ENCODE measurements at places on chromosomes 13 and 19. TPM values are rescaled to one million over a fixed set of nuclear protein-coding genes. Genes with fewer than 3 reads are reported as not detected.

GRCh38 chr13:25912961-25913360 is 138.9 kb downstream of the SHISA2 start:
- DNase-seq: no peak

- no peak for DNase-seq
Observed at GRCh38 chr13:67018775-67019174, 211.4 kb downstream of the PCDH9 start.

GRCh38 chr19:51772977-51773376 is 12.0 kb downstream of the FPR2 start:
- no peak for DNase-seq

DNA sequence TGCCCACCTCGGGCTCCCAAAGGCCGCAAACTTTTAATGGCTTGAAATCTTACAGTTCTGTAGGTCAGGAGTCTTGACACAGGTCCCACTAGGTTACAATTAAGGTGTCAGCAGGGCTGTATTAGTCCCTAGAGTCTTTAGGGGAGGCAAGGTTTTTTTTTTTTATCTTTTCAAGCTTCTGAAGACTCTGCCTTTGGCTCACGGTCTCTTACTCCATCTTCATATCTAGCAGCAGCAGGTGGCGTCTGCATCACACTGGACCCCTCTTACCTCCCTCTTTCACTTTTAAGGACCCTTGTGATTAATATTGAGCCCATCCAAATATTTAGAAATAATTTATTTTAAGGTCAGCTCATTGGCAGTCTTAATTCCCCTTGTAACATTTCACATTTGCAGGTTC is 11.6 kb downstream of the MIR17HG start:
- no peak for DNase-seq

- peak; percentile 85 for DNase-seq
Observed at GRCh38 chr19:7492142-7492541, 3.3 kb upstream of the PEX11G start.

- no peak for DNase-seq
Observed at GRCh38 chr13:22086597-22087330, 415.9 kb downstream of the FGF9 start.

DNA sequence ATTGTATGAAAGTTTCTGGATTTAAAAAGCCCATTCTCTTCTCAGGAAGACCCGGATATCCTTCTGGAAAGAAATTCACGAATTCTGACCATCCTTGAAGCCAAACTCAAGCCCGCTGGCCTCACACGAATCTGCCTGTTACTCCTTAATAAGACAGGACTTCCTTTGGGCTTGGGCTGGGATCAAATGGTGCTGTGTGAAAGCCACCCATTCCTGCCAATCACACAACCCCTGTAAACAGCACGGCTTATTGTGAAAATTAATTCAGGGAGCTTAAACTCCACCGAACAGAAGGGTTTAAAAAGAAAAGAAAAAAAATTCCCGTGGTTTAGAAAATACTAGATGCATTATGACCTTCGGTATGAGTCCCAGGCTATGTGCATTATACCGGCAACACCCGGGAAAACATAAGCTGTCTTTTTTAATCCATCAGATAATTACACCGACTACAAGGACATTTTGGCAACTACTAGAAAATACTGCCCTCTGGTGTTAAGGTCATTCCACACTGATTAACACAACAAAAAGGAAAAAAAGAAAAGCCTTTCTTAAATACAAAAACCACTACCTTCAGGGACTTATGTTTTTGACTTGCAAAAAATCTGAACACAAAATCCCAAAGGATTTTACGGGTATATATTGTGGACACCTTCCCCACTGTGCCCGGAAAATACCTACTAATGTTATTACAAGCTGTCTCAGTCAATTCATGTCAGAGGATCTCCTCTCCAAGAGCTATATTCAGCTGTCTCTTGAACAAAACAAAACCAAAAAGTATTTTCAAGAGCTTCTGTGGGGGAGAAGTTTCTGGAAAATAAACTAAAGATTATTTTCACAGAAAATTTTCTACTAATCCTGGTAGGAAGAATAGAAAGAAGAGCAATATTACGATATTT is 76.0 kb upstream of the LSM14A start:
- peak; percentile 59 for DNase-seq

Gene LILRA5
- not detected for total RNA-seq

Gene LGALS7B
- total RNA-seq: 1,636 TPM

DNA sequence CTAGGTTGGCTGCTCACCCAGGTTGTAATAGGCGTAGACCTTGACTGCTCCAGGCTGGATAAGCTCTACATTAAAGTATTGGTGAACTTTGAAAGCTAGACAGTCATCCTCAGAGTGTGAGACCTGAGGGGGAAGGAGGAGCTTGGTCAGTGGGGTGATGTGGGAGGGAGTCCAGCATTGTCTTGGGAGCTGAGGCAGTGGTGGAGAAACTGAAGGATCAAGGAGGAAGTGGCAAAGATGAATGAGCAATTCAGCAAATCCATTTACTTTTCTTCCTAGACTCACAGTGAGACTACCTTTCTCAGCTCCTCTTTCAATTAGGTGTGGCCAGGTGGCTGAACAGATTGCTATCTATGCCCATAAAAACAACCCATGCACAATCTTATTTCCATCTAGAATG is 10.2 kb upstream of the TNFSF14 start:
- peak; percentile 38 for DNase-seq
